ENCODE measurements at places on chromosomes 6 and 20.

- no peak for DNase-seq
Measured at GRCh38 chr20:24211972-24212371, 223.4 kb upstream of the GGTLC1 start.

- no peak for DNase-seq
Measured at GRCh38 chr6:84019842-84020211, 13.7 kb upstream of the MRAP2 start.

- no peak for DNase-seq
Measured at GRCh38 chr20:52801628-52802006, 170.5 kb upstream of the TSHZ2 start.

DNA sequence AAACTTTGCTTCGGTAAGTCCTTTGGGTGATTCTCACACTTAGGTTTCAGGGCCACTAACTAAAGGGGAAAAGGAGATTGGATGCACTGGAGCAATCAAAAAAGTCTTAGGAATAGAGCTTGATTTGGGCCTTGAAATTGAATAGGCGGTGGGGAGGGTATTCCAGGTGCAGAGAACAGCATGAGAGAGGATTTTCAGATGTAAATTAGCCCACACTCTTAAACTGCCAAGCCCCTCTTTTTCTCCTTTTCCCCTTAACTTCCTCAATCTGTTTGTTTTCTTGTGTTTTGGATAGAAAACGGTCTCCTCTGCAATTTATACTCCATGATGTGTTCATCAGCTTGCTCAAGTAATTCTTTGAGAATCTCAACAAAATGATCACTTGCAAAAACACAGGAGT lies 62.1 kb upstream of the RIPOR2 start:
- DNase-seq, result no peak

DNA sequence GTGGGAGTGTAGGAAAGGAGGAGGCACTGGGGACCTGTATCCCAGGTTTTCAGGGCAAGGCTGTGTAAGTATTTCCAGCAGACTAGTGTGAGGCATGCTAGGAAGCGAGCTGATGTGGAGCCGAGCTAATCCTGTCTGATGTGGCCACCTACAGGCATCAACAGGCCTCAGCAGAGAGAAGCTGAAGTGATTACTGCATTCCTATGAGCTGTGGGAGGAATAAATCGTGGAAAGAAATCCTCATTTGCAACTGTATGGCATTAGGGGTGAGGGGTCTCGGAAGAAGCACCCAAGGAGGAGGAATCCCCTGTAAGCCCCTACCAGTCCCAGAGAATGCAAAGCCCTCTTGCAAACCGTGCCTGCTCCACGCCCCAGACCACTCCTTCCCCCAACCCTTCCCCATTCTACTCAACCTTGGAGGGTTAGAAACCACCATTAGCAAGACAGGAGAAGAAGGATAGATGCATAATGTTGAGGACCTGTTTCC lies 41.6 kb downstream of the C6orf15 start:
- DNase-seq, result no peak

GRCh38 chr20:63224412-63225081 lies 8.6 kb upstream of the YTHDF1 start:
- DNase-seq, result no peak

- no peak for DNase-seq
Measured at GRCh38 chr6:154481521-154482013, 28.9 kb downstream of the CNKSR3 start.

DNA sequence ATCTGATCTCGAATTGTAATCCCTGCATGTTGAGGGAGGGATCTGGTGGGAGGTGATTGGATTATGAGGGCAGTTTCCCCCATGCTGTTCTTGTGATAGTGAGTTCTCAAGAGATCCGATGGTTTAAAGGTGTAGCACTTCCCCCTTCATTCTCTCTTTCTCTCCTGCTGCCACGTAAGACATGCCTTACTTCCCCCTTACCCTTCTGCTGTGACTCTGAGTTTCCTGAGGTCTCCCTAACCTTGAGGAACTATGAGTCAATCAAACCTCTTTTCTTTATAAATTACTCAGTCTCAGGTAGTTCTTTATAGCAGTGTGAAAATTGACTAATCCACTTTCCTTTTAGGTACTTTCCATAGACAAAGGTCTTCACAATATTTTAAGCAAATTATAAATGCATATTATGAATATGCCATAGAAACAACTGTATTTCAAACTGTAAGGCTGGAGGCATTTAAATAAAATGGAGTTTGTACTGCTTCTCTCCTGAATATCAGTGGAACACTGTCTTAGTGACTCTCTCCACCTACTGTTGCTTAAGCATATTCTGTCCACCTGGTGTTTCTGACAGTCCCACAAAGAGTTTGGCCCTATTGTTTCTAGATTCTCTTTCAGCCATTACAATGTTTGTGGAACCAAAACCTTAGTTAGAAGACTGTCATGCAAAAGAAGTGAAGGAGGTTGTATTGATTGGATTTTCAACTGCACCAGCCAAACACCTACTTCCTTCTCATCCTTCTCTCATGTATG lies 24.3 kb upstream of the IL17A start:
- no peak for DNase-seq

DNA sequence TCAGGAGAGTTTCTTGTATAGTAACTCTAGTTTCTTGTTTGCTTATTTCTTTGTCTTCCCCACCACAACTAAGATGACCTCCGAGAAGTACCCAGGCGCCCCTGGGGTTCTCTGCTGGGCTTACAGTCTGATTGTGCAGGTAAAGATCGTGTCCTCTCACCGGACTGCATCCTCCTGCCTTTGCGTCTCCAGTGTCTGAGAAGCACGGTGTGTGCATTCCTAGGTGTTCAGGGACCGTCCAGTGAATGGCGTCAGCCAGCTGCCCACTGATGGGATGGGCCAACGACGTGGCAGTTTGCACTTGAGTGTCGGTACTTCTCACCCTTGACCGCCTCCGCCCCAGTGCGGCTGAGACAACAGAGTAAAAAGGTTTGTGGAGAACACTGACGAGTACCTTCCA lies 56.0 kb upstream of the NFATC2 start:
- no peak for DNase-seq

- DNase-seq, result no peak
Measured at GRCh38 chr20:51597389-51598231, 55.1 kb upstream of the NFATC2 start.

DNA sequence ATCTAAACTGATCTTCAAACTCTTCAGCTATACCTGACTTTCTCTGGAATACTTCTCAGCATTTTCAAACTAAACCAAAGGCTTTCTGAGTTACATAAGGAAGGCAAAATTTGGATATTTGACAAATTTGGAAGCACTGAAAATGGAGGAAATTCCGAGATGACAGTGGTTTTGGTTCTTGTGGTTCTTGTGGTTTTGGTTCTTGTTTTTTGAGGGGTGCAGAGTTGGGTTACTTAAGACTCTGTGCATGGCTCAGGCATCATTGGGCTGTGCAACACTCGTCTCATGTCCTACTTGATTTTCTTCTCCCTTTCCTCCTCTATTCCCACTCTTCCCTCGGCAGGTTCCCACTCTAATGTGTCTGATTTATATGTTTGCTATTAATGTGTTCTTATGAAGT lies 78.0 kb downstream of the SLC22A3 start:
- no peak for DNase-seq

DNA sequence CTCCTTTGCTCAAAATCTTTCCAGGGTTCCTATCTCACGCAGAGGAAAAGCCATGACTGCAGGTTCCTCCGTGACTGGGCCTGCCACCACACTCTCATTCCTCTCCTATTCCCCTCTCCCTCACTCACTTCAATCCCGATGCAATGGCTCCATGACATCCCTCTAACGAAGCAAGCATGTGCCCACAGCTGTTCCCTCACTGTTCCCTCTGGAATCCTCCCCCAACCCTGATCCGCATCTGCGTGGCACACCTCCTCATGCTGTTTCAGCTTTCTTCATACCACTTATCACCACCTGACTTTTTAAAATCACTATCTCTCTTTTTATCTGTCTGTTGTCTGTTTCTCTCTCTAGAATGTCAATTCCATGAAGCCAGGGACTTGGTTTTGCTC lies 25.5 kb downstream of the ANGPT4 start:
- no peak for DNase-seq

GRCh38 chr6:2028457-2029038 lies 216.9 kb downstream of the GMDS start:
- DNase-seq, result no peak

GRCh38 chr6:44113414-44113813 lies 13.8 kb downstream of the MRPL14 start:
- no peak for DNase-seq

DNA sequence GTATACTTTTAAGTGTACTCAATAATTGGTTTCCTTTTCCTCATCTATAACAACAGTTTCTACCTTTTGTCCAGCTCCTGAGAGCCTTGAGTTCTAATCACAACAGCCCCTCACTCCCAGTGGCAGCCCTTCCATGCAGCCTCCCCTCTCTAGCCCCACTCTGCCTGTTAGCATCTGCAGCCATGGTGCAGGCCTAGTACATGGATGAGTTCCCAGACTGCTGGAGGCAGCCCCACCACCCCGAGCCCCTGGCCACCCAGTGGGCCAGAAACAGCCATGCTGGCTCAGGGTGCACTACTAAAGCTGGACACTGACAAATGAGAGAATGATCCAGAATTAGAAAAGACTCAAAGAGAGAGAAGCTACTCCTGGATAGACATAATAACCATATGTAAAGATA lies 9.7 kb upstream of the LPIN3 start:
- no peak for DNase-seq

- no peak for DNase-seq
Measured at GRCh38 chr20:11311659-11312224, 606.0 kb upstream of the BTBD3 start.

GRCh38 chr20:36421641-36422040 lies 115.5 kb downstream of the DLGAP4 start:
- DNase-seq, result no peak

DNA sequence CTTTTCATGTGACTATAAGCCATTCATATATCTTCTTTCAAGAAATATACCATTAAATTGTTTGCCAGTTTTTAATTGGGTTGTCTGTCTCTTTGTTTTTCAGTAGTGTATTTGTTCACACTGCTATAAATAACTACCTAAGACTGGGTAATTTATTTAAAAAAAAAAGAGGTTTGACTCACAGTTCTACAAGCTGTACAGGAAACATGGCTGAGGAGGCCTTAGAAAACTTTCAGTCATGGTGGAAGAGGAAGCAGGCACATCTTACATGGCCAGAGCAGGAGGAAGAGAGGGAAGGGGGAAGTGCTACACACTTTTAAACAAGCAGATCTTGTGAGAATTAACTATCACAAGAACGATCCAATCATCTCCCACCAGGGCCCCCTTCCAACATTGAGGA lies 255.3 kb downstream of the EPM2A start:
- DNase-seq, result no peak

DNA sequence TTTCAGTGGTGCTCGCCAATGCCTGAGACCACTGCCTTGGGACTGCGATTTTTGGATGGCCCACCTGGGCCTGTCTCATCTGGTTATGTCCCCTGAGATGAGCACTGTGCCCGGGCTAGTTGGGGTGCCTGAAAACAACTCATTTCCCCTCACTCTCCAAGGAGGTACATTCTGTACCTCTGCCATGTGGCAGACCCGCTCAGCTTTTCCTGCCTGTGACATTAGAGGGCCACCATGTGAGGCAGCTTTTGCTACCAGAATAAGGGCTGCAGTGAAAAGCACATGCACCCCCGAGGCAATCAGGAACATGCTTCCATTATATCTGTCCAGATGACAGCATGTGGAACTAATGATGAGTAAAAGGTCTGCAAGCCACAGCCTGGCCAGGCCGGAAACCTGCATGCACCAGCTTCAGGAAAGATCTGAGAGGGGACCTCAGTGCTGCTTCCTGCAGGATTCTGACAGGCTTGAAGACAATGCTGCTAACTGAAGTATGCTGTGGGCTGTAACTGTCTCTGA lies 11.3 kb upstream of the SRSF6 start:
- no peak for DNase-seq

GRCh38 chr6:148383658-148384368 lies 41.2 kb downstream of the SASH1 start:
- no peak for DNase-seq

GRCh38 chr6:163913045-163913444 lies 498.5 kb downstream of the QKI start:
- DNase-seq, result no peak

DNA sequence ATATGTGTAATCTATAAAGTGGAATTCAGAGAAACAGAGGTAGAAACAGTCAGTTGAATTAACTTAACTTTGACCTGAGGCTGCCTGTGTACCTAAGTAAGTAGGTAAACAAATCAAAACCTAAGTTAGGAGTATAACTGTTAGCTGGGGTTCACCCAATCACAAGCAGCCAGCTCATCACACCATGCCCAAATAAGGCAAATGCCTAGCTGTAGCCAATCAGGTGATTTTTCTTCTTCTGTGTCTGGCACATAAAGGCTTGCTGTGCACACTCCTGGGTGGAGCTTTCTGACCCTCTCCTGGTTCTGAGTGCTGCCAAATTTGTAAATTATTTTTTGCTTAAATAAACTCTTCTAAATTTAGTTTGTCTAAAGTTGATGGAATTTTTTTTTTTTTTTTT lies 54.7 kb upstream of the TRIM39 start:
- DNase-seq, result no peak

DNA sequence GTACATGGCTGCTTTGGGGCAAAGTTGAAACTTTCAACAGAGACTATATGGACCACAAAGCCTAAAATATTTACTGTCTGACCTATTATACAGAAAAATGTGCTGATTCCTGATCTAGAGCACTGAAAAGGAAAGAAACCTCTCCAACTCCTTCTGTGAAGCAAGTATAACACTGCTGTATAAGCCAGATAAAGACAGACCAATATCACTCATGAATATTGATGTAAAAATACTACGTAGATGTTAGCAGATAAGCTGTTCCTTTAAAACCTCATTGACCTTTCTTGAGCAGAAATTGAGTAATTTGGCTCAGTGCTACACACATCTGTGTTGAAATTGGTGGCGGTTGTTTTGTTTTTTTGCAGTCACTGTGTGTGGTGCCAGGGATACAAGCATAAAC lies 69.9 kb upstream of the HDAC2 start:
- no peak for DNase-seq

DNA sequence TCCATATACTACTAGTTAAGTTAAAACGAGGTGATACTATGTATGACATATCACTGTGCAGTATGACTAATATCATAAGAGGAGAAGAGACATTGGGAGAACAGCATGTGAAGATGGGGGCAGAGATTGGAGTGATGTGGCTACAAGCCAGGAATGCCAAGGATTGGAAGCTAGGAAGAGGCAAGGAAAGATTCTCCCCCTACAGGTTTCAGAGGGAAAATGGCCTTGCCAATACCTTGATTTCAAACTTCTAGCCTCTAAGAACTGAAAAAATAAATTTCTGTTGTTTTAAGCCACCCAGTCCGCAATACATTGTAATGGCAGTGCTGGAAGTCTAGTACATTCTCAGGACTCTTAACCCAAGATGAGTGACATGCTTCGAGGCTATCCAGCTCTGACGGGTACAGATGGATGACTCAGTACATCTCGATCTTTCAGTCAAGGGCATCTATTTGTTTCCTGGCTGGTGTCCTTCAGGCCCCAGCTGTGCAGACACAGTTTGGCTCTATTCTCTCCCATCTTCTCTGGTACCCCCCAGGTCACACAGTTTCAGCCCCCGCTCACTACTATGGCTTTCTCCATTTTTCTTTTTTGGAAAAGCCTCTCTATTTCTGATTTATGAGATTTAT lies 55.5 kb upstream of the THEMIS start:
- no peak for DNase-seq

GRCh38 chr6:10510592-10511367 lies 10.4 kb upstream of the GCNT2 start:
- DNase-seq, result no peak
